ENCODE measurements at places on chromosomes 3 and 15.

GRCh38 chr15:80286055-80286454 is 34.0 kb upstream of the CTXND1 start:
- DNase-seq, result no peak

DNA sequence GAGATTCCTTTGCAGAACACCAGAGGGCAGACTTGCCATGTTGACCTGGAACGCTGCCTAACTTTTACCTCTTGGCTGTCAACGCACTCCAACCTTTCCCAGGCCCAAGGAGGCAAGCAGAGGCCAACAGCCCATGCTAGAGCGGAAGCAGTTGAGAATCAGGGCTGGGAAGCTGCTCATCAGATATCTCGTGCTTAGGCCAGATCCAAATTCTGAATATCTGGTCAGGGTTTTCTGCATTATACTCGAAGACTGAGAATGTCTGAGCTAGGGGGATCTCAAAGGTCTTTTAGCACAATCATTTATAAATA is 2.5 kb downstream of the XIRP1 start:
- DNase-seq, result peak; percentile 32

DNA sequence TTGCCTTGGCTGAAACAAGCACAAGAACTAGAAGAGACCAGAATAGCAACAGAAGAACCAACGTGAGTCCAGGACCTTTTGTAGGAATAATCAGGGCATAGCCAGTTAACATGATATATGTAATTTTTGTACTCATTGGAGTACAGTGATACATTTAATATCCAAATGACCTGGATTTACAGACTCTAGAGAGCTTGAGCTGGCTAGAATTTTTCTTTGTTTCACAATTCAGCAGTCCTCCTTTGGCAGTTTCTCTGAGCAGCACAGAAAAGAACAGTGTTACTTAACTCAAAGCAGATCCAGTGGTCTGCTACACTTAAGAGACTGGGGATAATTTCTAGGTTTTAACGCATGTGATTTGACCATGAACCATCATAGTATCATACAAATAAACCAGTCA is 245.7 kb downstream of the ADAMTSL3 start:
- no peak for DNase-seq

DNA sequence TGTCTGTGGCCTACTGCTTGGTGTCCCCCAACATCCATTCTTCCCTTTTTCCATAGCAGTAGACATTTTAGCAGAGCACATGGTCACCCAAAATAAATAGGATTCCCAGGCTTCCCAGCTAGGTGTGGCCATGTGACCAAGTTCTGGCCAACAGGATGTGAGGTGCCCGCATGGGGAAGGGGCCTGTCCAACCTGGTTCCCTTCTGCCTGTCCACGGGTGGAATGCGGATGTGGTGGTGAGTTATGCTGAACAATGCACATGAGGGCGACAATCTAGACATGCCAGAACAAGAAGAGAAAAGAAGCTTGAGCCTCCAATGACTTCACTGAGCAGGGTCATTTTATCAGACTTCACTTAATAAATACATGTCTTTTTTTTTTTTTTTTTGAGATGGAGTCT is 77.6 kb upstream of the DLG1 start:
- no peak for DNase-seq

- peak; percentile 51 for DNase-seq
Measured at GRCh38 chr3:53046171-53047170, 598 bp upstream of the SFMBT1 start.

Data from activated T-helper 1 cell treated with anti-CD3 and anti-CD28 coated beads, Interleukin-2, amount 50 U/mL, for 16 hours (primary cell).